Activated effector memory CD4-positive, alpha-beta T cell treated with Interleukin-2 at 50 U/mL for 16 hours (primary cell): ENCODE measurements at places on chromosomes 1 and 21.
A peak's percentile ranks its signal among the peaks of the same experiment; 100 is the strongest.

- no peak for DNase-seq
Measured at GRCh38 chr1:62196086-62196690, 1.5 kb downstream of the L1TD1 start.

- no peak for DNase-seq
Measured at GRCh38 chr1:23562137-23562876, 3.0 kb upstream of the ID3 start.

- DNase-seq = no peak
Measured at GRCh38 chr1:55885619-55886018, 670.5 kb upstream of the USP24 start.

DNA sequence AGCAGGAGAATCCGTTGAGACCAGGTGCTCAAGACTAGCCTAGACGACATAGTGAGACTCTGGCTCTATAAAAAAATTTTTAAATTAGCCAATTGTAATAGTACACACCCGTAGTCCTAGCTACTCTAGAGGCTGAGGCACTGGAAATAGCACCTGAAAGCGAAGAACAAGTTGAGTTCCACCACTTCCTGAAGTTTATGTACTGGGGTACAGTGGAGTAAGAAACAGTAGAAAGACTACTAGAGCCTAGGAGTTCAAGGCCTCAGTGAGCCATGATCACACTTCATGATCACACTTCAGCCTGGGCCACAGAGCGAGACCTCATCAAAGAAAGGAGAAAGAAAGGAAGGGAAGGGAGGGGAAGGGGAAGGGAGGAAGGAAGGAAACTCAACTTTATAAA lies 19.8 kb downstream of the RSBN1 start:
- no peak for DNase-seq

DNA sequence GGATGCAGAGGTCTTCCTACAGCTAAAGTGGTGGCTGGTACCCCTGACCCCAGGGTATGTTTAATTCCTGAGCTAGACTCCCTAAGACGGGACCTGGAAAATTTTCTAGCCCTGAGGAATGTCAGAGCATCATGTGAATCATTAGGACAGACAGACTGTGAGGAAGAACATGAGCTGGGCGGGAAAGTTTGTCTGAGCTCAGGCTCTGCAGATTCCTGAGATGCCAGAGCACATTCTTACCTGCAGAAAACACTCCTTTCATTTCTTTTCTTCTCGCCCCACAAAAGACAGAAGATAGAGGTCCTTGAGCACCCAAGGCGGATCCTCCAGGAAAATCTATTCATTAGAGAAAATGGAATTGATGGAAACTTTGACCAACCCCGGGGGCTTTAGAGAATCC lies 6.5 kb downstream of the CAPN2 start:
- DNase-seq = no peak

DNA sequence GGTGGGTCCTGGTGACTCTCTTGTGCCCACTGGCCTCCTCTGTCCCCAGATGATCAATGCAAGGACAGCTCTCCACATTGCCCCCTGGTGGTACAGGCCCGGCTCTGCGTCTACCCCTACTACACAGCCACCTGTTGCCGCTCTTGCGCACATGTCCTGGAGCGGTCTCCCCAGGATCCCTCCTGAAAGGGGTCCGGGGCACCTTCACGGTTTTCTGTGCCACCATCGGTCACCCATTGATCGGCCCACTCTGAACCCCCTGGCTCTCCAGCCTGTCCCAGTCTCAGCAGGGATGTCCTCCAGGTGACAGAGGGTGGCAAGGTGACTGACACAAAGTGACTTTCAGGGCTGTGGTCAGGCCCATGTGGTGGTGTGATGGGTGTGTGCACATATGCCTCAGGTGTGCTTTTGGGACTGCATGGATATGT lies 10.8 kb downstream of the ADAMTSL4 start:
- DNase-seq = peak; percentile 58
